ENCODE measurements at places on chromosomes 5 and 9.

GRCh38 chr5:172834415-172835289 lies 601 bp downstream of the ERGIC1 start:
- DNase-seq: no peak

DNA sequence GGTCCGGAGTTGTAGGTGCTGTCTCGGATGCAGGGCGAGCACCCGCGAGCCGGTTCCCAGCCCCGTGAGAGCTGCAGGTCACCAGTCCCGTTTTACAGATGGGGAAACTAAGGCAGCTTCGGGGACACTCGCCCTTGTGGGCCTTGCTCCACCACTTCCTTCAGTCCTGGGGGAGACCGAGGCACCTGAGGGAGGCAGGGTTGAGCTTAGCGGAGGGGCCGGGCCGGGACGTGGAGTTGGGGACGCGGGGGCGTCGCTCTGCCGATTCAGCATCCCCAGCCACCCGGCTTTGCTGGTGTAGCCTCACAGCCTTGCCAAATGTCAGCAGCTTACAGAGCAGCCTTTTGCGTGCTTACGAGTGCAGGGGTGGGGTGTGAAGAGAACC lies 530 bp downstream of the BBLN start:
- DNase-seq: peak; percentile 55

GRCh38 chr5:61575103-61575502 lies 243.0 kb downstream of the ZSWIM6 start:
- no peak for DNase-seq

DNA sequence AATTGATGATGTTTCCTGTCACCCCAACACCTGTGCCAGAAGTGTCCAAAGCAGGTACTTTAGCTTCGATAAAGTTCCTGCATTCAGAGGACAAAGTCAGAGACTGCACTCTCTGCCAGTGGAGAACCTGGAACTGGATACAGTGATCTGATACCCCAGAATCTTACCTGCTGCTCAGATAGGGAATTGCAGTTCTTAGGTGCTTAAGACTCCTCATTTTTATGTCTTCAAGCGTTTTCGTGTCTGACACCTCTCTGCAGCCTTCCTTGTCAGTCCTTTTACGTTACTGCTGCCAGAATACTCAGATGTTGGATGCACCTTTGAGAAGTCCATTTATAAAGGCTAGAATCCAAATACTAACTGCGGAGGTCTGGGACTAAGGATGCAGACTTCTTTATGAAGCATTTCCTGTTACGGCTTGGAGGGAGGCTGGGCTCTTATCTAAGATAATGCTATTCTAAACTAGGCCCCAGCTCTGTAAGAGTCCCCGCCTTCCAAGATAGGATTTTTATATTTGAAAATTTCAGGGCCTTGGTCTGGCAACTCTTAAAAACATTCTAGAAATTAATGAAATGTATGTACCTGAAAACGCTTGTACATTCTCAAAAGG lies 1.9 kb downstream of the ISOC1 start:
- no peak for DNase-seq

GRCh38 chr5:134526483-134527155 lies 1.1 kb downstream of the JADE2 start:
- DNase-seq: peak; percentile 75

DNA sequence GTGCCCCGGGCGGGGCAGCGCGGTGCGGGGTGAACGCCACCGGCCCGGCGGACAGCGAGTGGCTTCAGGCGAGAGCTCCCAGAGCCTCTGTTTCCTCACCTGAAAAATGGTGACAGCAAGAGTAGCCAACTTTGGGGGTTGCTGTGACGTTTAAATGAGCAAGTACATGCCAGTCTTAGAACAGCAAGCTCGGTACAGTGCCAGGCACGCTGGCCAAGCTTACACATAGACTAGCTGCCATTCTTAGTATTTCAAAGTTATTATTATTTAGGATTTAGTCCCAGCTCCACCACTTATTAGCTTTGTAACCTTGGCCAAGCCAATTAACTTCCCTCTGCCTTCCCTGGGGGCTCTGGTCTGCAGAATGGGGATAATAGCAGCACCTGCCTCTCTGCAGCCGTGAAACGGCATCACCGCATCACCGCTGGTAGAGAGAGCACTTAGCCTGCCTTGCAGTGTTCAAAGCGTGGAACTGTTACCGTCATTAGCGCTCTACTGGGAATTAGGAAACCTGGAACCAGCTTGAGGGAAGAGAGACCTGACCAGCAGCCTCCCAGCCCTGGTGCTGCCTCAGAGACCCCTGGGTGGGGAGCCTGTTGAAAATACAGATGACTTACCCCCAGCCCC lies at the start of gene C9orf50:
TSS of gene C9orf50 (minus strand) at position 433 of the 627 bp plus-strand sequence. CDS start 527 bp downstream, outside the sequence.
- no peak for DNase-seq

GRCh38 chr5:72191404-72191803 lies 84.1 kb downstream of the MAP1B start:
- no peak for DNase-seq

GRCh38 chr5:36300927-36301540 lies 668 bp downstream of the RANBP3L start:
- no peak for DNase-seq

DNA sequence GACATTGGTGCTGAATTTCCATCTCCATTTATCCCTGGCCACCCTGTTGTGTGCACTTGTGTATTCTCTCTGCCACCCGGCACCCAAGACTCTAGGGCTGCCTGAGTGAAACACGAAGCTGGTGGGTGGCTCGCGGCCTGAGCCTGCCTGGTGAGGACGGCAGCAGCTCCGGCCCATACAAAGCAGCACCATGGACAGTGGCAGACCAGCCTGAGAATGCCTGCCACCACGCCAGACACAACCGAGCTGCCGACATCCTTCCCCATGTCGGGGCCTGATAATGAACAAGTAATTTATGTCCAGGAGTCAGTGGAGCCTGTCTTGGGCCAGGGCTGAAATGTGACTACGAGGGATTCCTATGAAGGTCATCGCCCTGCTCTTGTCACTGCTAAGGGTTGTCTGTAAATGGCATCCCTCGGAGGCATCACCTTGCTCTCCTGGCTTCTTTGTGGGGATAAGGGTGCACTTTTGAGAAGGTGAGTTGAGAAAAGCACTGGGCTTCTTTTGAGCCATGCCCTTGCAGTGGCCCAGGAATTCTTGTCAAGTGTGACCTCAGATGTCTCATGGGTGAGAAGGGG lies 175.7 kb downstream of the MELK start:
- DNase-seq: peak; percentile 21

- DNase-seq: no peak
These were observed 28.0 kb upstream of the IRX2 start for GRCh38 chr5:2779459-2779858.

DNA sequence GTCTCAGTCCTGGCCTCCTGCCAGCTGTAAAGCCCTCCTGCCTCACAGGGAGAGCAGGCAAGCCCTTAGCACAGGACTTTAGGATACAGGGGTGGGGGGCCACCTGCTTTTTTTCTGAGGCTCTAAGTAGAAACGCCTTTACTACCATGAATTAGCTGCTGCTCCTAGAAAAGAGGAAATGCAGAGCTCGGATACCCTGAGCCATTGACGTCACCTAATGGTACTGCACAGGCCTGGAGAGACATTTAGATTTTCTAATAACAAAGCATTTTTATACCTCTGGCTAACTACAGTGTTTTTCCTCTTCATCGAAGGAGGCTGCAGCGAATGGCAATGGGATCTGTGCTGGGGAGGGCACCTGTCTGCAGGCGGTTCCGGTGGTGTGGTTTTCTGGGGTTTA lies 137.0 kb downstream of the WDR41 start:
- DNase-seq: no peak

DNA sequence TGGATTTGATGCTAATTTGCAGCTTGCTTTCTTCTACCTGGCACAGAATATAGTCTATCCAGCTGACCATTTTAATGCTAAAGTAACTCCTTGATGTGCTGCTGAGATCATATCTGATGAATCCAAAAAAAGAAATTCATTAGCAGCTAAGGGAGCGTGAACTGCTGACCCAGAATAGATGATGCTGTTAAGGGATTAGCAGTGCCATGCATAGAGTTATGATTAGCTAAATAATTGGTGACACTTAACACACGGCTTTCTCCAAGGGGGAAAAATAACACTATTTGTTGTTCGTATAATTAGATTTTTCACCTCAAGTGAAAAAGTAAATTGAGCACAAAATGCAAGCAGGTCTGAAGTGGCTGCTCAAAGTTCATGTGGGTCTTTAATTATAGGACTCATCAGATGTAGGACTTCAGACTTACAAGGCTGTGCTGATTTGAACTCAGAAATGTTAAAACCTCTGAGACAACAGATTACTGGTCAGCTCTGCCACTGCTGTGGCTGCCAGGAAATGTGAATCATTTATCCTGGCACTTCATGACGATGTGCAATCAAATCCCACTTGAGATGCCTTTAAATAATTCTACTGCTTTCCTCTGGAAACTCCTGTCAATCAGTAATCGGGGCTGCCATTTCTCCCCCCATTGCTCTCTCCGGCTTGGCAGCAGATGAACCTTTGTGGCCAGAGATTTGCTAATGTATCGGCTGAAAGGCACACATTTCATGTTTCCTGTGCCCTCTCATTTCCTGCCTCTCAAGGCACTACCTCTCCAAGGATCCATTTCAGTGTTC lies 291.6 kb upstream of the C9orf72 start:
- no peak for DNase-seq

GRCh38 chr9:122619996-122620395 lies 5.5 kb downstream of the OR1Q1 start:
- DNase-seq: no peak
